ENCODE measurements at places on chromosomes 3 and 15.

- DNase-seq: no peak
Observed at GRCh38 chr3:51434110-51434509, 43.0 kb downstream of the RBM15B start.

- no peak for DNase-seq
Observed at GRCh38 chr3:184713040-184713355, 1.1 kb upstream of the MAGEF1 start.

DNA sequence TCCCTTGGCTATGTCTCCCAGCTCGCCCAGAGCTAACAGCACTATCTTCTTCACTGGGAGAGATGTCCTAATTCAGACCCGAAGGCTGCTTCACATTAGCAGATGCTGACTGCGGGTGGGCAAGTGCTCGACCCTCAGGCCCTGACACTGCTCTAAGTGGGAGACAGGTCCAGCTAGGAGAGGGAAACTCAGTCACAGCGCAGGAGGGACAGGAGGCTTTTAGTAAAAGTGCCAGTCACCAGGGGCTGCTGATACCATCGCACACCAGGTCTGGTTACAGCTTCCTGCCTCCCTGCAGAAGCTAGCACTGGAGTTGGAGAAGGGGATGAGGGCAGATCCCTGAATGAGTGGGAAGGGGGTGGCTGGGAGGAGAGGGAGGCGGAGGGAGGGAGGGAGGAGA, 365.8 kb upstream of the RGMA start:
- DNase-seq: no peak

DNA sequence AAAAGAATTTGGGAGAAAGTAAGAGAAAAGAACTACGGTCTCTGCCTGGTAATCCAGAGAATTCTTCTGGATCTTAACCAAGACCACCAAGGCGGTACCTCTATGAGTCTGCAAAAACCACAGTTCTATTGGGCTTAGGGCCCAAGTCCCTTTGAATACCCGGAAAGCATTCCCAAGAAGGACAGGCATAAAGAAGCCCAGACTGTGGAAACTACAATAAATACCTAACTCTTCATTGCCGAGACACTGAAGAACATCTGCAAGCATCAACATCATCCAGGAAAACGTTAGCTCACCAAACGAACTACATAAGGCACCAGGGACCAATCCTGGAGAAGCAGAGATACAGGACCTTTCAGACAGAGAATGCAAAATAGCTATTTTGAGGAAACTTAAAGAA, 162.3 kb upstream of the TMC3 start:
- no peak for DNase-seq

All from nucleus accumbens (tissue), 56 donors.